ENCODE measurements at places on chromosomes 7 and 10.

GRCh38 chr10:96998329-96998888 lies 166.3 kb downstream of the LCOR start:
- no peak for DNase-seq

DNA sequence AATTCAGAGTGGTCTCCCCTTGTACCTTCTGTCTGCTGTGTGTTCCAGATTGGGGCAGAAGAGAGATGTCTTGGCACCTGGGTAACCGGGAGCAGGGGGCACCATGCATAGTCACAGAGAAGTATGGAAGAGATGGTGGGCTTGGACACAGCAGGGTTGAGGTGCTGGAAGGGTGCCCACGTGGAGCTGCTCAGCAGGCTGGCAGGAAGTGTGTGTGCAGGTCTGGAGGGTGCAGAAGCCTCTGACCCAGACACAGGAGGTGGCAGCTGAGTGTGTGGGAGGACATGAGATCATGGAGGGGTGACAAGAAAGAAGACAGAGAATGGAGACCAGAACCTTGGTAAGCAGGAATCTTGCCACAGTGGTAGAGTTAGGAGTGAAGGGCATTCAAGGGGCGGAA lies 42.3 kb upstream of the DUSP5 start:
- DNase-seq: no peak

GRCh38 chr10:67319976-67320375 lies 376.0 kb downstream of the CTNNA3 start:
- no peak for DNase-seq

GRCh38 chr10:131346456-131346855 lies 34.9 kb upstream of the TCERG1L start:
- DNase-seq: no peak

Data from activated CD4-positive, alpha-beta T cell treated with anti-CD3 and anti-CD28 coated beads, Interleukin-2, amount 50 U/mL, for 24 hours (primary cell).